NCI-H510A (cell line): ENCODE measurements at places on chromosomes 3 and 15.

DNA sequence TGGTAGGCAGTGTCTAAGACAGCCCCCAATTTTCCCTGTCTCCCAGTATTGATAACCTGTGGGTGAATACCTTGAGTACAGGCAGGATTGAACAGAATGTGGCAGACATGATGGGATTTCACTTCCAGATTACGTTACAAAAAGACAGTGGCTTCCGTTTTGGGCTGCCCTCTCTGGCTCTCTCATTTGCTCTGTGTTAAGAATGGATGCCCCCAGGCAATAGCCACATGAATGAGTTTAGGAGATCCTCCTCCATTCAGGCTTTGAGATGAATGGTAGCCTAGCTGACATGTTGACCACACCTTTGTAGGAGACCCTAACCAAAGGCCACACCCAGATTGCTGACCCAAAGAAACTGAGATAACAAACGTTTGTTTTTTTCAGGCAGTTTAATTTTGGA lies 34.3 kb downstream of the UBXN7 start:
- no peak for DNase-seq

- DNase-seq = no peak
Observed at GRCh38 chr3:114745322-114746240, 401.5 kb downstream of the ZBTB20 start.

- DNase-seq = no peak
Observed at GRCh38 chr3:64398476-64398875, 173.2 kb upstream of the PRICKLE2 start.

GRCh38 chr3:188839187-188839695 lies 332.5 kb upstream of the TPRG1 start:
- DNase-seq = peak; percentile 9

- no peak for DNase-seq
Observed at GRCh38 chr3:129695230-129695629, 88.8 kb upstream of the PLXND1 start.

DNA sequence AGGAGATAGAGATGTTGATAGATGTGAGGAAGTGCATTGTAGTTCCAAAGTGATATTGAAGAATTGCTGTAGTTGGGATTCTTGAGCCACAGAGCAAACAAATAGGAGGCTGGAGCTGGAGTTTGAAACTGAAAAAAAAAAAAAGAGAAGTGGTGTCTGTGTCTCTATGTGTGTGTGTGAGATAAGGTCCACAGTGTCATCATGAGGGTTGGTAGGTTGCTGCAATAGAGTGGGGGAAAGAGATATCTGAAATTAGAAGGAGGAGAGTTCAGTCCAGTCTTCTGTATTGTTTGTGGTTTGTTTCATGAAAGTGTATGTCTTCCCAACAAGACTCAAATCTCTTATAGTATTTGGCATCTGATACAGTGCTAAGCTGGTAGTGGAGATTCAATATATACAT lies 37.3 kb upstream of the CACNA1D start:
- no peak for DNase-seq

DNA sequence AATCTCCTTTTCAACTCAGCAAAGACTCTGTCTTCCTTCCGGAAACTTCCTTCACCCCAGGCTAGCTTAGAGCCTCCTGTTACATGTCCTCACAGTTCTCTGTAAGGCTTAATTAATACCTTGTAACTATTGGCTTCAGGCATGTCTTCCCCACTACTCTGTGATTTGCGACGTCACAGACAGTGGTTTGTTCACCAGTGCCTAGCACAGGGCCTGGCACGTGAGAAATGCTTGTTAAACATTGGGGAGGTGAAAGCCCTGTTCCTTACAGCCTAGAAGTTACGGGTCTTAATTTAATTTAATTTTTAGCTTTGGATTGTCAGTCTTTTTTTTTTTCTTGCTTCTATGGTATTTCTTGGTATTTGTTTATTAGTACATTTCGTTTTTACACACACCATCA lies 36.4 kb upstream of the CACNA2D3 start:
- no peak for DNase-seq

DNA sequence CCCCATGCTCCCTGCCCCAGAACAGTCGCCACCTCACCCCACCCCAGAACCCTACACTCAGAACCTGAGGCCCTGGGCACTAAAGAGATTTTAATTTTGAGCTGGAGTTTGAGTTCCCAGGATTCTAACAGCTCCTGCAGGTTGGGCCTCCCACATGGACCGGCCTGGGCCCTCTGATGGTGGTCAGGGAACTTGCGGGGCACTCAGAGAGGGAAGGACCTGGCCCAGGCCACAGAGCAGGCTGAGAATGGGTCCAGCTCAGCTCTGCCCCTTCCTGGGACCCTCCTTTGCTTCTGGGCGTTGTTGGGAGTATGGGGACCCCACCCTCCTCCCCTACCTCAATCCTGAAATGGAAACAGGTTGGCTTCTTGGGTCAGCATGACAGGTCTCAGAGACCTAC lies 1.1 kb upstream of the SEMA3G start:
- no peak for DNase-seq

DNA sequence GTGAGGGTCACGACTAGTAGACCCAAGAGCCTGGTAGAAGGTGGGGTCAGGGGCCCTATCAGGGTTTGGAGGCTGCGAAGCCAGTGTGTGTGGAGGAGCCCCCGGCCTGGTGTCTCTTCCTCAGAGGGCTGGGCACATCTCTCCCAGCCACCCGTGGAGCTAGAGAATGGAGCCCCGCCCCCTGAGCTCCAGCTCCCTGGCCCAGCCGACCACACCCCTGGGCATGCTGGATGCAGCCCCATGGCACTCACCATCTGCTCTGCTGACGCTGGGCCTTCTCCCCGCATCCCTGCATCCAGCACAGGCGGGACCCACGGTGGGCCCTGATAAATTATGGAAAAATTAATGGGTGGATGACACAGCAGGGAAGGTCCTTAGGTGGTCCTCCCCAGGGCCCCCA lies 17.5 kb downstream of the ANKRD63 start:
- no peak for DNase-seq

DNA sequence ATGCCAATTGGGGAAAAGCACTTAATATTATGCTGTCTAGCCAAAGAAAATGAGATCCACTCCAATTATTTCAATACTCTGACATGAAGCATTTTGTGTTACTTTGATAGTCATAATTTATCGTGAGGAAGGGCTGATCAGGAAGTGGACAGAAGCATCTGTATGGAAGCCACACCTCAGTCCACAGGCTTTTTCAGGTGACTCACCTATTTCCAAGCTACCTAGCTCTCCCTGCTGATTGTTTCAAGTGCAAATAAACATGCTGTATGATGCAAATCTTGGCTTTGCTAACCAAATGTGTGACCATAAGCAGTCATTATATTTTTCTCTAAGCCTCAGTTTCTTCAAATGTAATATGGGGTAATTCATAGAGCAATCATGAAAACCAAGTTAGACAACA lies 30.8 kb upstream of the CPB1 start:
- no peak for DNase-seq

DNA sequence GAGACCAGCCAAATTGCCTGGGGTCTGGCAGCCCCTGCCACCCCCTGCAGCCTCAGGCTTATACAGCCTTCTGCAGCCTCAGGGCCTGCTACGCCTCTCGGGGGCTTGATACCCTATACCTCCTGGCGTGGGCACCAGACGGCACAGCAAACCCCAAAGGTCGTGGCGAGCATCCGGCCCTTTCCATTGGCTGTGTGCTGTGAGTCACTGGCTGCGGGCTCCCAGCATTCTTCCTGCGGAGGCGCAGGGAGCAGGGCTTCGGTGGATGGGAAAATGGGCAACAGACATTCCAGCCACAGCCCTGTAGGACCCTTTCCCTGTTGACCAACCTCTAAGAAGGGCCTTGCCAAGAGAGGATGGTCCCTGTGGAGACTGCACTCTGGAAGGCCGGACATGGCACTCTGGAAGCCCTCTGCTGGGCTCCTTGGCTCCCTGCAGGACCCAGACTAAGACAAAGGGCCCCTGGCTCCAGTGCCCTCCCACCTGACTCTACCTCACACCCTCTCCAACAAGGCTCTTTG lies 59.6 kb downstream of the ITGA11 start:
- no peak for DNase-seq

DNA sequence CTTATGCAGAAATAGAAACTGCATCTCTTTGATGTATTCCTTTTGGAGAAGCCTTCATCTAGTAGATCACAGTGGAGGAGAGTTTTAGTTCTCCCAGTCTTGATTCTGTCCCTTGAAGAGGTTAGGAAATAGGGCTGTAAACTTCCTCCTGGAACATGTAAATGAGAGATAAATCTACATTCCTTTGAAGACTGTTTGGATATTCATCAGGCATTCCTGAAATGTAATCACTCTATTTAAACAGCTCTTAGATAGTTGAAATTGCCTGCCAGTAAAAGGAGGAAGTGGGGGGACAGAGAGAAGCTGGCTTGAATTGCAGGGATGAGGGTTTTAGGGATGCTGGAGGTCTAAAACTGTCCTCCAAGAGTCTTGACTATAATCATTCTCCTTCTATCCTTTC lies 254.3 kb upstream of the LRRC3B start:
- DNase-seq = no peak

DNA sequence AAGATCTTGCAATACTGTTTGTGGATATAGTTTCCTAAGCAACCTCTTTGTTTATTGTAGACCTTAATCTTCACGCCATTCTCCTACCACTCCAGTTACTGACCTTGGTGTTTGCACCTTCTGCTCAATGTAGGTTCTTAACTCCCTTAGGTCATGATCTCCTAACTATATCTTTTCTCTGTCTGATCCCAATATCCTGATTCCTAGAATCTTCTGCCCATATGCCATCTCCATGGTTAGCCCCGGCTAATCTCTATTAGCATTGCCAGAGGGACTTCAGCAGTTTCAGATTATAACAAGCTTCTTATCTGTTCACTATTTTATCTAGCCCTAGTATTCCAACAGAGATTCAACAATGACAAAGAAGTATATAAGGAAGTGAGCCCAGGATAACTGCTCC lies 64.9 kb downstream of the IMPG2 start:
- DNase-seq = no peak

GRCh38 chr3:126836220-126836860 lies 132.3 kb downstream of the CHCHD6 start:
- DNase-seq = no peak

- no peak for DNase-seq
Observed at GRCh38 chr3:31610700-31611275, 78.1 kb downstream of the STT3B start.

GRCh38 chr3:14725564-14726440 lies 50.9 kb downstream of the C3orf20 start:
- no peak for DNase-seq

GRCh38 chr15:65338366-65338765 lies 33.9 kb downstream of the RNU5B-1 start:
- peak; percentile 59 for DNase-seq

- no peak for DNase-seq
Observed at GRCh38 chr3:187299611-187300010, 8.1 kb upstream of the MASP1 start.

DNA sequence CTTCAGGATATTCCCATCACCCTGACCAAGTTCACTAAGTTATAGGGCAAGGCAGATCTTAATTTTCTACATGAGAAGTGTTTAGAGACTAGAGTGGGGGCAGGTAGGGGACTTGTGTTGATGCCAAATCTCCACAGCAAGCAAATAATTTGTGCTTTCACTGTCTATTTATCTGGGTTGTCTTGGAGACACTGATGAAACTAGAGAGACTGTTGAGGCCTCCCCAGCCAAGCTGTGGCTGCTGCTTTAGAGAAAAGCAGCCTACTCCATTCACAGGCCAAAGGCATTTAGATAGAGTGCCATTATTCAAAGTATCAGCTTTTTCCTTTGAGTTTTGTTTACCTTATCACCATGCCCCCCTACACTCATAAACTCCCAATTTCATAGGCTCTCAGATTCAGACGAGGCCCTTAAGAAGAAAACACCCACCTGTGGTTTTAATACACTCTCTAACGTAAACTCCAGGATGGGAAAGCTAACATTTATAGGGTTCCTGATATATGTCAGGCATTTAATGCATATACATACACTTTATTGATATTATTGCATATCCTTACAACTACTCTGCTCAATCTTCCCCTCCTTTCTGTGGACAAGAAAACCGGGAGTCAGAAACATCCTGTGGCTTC lies 130.4 kb upstream of the FOXB1 start:
- DNase-seq = no peak

DNA sequence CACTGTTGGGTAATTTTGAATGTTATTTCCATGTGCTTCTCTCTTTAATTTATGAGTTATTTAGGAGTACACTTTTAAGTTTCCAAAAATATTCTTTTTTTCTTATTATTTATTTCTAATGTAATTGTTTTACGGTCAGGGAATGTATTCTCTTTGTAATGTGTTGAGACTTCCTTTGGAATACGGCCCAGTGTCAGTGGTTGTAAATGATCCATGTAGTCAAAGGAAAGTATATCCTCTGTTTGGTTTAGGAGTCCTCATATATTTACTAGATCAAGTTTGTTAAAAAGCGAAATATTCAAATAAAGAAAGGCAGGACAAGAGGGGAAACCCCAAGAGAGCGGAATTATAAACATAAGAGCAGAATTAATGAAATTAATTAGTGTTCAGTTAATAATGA lies 49.0 kb upstream of the ADGRG7 start:
- DNase-seq = no peak

- DNase-seq = no peak
Observed at GRCh38 chr3:78507196-78507984, 1260.4 kb downstream of the ROBO1 start.

GRCh38 chr15:65020419-65020818 lies 9.0 kb downstream of the MTFMT start:
- DNase-seq = no peak

- DNase-seq = no peak
Observed at GRCh38 chr3:117875887-117876286, 1158.8 kb downstream of the IGSF11 start.

DNA sequence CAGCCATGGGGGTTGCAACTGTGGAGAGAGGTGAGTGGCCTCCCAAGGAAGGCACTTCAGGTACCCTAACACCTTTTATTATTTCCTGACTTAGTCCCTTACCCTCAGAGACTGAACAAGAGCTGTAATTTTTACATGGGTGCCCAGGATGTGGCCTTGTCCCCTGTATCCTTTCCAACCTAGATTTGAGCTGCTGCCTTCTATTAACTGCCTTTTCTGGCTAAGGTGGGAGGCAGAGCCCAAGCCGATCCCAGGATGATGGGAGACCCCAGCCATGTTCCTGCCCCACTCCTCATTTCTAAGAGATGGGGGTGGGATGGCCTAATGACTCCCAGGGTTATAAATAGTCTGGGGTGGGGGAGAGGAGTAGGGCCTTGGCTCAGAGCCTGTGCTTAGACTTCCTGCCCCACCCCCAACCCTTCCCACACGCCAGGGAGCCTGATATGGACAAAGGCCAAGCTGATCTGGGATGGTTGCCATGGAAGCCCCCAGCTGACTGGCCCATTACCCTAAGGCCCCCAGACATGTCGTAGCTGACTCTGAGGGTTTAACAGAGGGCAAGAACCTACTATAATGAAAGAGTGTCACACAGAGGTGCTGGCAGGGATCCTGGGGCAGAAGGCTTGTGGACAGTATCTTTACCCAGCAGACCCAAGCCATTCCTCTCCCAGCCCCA lies 1.9 kb downstream of the KLHDC8B start:
- DNase-seq = no peak
